Upper lobe of left lung (tissue), 6 donors: ENCODE measurements at places on chromosomes 16 and 17. TPM values are rescaled to one million over a fixed set of nuclear protein-coding genes. Genes with fewer than 3 reads are reported as not detected.
A peak's percentile ranks its signal among the peaks of the same experiment; 100 is the strongest.

DNA sequence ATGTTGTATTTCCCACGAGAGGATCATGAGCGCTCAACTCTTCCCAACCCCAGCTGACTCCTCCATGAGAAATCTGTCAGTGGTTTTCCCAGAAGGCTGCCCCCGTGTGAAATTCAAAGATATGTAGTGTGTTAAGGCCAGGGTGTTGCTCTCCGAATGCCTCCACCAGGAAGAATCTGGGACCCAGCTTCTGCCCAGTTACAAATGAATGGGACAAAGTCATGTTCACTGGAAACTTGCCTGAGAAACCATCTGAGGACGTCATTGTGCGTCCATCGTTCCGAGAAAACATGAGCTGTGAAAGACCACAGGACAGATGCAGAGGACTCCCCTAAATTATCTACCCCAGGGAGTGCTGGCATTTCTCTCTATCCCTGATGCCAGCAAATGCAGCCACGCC lies 86.0 kb downstream of the AIPL1 start:
- DNase-seq, result no peak

DNA sequence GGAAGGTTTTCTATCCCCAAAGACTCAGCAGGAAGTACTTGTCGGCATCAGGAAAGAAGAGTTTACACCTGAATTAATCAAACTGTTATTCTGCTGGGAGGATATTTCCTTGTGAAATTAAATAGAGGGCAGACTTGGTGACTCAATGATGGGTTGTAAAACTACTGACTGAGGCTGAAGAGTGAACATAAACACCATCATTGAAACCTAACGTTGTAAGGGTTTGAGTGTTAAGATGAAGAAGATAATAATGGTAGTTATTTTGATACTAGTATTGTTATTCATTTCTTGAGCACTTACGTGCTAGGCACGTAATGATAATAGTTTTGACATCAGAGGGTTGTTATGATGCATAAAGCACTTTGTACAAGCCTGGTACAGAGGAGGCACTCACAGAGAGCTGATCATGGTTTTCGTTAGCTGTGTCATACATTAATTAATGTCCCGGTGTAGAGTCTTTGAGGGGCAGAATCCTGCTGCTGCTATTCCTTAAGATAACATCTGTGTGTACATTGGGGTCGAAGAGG lies 64.2 kb upstream of the CACNG3 start:
- DNase-seq, result no peak

DNA sequence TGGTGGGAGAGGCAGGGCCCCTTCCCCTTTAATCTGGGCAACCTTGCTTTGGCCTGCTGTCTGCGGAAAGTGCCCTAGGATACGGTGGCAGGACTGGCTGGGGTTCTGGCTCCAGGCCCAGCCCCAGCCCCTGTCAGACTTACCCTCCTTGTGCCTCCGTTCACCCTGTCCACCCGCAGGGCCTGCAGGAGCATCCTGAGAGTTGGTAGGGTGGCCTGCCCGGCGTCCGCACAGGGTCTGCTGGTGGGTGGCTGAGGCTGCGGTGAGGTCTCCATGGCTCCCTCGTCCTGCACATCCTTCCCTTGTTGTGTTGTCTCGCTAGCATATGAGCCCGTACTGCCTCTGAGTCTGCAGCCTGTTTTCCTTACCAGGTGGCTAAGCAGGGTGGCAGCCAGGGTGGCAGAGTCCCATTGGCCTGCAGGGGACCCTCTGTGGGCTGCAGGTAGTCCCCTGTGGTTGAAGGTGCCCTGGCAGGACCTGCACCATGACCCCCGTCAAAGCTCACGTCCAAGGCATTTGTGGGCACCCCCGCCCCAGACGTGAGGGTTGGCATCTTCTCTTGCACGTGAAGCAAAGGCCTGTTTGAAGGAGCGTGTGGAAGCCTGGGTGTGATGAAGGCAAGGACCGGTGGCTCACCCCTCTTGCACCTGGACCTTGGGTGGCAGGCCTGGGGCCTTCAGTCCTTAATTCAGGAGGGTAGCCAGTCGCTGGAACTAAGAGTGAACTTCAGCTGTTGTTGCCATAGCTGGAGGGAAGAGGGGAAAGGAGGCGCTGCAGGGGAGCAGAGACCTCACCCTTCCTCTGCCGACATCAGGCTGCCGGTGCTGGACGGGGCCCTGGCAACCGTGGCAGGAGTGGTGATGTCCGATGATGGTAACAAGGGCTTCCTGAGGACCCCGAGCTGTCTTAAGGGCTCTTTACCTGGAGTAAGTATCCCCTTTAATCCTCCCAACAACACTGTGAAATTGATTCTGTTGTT lies 293.7 kb downstream of the SEC14L1 start:
- peak; percentile 67 for DNase-seq

GRCh38 chr16:11886881-11887280 lies 28.9 kb downstream of the GSPT1 start:
- no peak for DNase-seq

DNA sequence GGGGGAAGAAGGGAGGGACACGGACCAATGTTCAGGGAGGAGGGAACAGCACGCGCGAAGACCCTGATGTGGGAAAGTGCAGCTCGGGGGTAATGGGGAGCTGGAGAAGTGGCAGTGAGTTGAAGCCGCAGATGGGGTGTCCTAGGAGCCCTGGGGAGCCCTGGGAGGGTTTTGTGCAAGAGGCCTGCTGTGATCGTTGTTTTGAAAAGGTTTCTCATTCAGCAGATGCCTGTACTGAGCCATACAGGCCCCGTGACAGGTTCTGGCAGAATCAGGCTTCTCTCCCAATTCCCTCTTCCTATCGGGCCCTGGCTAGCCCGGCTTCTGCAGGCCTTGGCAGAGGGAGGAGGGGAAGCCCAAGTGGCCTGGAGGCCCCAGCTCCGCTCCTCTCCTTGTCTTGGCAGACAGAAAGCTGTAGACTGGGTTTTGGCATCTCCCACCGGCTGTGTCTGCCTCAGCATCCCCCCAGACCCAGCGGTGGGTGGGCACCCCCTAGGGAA lies 38.4 kb upstream of the EMP2 start:
- no peak for DNase-seq

- peak; percentile 62 for DNase-seq
Observed at GRCh38 chr16:81521141-81521626, 76.6 kb downstream of the CMIP start.

- DNase-seq, result no peak
Observed at GRCh38 chr16:85930301-85930700, 31.3 kb downstream of the IRF8 start.

GRCh38 chr16:11325404-11326083 lies 19.7 kb upstream of the RMI2 start:
- DNase-seq, result no peak

DNA sequence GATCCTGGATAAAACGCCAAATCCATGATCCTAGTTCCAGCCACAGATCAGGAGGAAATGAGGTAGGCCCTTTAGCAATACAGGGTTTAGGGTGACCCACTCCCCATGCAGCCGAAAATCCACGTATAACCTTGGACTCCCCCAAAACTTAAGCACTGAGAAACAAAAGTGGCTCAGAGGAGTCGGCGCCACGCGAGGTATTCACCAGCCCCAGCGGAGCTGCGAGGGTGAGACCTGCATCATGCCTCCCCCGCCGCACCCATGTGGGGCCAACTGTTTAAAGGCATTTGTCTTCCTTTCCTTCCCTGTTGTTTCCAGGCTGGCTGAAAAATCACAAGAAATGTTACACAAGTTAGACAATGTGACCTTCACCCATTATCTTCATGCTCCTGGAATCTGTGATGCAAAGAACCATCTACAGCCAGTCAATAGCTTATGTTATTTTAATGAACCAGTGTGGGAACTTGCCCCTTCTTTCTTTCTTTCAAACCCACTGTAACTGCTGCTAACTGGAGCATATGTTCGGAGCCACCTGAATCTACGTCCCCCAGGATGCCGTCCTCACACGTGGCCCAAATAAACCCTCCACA lies 98.2 kb upstream of the METRNL start:
- DNase-seq, result peak; percentile 45

DNA sequence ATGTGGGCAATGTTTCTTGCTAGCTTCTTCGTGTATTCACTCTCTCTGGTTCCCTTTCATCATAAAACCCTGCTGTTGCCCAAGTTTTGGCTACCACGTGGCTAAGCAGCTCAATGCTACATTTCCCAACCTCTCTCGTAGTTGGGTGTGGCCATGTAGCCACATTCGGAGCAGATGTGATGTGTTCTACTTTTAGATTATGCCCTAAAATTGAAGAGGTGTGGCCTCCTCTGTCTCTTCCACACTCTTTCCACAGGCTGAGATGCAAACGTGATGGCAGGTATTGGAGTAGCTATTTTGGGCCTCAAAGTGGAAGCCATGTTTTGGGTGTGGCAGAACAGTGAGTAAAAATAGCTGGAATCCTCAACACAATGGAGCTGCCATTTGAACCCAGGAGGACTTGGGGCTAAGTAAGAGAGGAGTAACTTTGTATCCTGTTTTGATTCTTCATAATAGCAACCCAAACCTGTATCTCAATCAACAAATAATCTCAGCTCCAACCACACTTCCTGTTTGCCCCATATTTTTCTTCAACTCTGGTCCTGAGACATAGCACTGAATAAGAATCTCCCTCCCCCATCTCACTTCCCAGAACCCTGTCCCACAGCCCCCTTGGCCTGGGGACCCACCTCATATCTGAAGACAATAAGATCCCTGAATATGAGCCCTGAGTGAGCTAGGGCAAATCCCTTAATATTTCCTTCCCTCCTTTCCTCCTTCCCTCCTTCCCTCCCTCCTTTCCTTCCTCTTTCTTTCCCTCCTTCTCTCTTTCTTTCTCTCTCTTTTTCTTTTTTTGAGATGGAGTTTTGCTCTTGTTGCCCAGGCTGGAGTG lies 4.0 kb downstream of the NUPR1 start:
- DNase-seq, result no peak

DNA sequence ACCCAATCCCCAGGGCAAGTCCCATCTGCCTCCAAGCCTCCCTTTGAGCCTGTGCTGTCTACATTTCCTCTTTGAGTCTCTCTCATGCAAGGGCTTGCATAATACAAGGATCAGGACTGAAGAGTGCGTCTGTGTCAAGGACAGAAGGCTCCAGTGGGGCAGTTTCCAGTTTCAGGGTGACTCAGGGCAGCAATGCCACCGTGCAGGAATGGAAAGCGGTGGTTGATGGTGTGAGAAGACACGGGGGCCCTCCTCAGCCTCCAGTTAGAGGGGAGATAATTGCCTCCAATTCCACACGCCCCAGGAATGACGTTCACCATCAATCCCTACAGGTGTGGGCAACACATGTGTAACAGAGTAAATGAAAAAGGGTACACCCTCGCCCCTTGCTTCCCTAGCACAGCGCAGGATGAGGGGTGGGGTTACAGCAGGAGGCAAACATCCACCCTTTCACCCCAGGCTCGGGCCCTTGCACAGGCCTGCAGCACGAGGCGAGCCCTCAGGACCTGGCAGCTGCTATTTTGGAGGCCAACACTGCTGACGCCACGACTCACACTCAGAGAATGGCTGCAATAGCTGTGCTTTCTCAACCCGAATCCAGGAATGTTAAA lies 24.8 kb upstream of the SLC25A19 start:
- DNase-seq, result peak; percentile 51

DNA sequence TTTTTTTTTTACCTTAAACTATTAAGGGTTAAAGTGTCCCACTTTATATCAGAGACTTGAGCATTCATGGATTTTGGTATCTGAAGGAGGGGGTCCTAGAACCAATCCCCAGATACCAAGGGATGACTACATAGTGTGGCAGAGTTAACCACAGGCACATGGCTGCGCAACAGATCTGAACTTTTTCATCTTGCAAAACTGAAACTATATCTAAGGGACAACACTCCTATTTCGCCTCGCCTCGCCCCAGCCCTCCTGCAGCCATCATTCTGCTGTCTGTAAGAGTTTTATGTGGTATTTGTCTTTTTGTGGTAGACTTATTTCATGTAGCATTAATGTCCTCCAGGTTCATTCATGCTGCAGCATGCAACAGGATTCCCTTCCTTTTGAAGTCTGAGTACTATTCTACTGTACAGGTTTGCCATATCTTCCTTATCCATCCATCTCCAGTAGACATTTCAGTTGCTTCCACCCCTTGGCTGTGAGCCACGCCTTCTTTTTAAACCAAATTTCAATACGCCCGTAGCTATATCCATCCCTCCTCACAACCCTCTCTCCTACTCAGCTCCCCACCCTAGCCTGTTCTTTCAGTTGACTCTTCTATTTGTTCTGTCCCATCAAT lies 53.2 kb downstream of the AMFR start:
- no peak for DNase-seq

- DNase-seq, result no peak
Observed at GRCh38 chr17:45851022-45851421, 6.3 kb downstream of the SPPL2C start.

GRCh38 chr17:71850812-71851211 lies 270.0 kb upstream of the SOX9 start:
- DNase-seq, result no peak

DNA sequence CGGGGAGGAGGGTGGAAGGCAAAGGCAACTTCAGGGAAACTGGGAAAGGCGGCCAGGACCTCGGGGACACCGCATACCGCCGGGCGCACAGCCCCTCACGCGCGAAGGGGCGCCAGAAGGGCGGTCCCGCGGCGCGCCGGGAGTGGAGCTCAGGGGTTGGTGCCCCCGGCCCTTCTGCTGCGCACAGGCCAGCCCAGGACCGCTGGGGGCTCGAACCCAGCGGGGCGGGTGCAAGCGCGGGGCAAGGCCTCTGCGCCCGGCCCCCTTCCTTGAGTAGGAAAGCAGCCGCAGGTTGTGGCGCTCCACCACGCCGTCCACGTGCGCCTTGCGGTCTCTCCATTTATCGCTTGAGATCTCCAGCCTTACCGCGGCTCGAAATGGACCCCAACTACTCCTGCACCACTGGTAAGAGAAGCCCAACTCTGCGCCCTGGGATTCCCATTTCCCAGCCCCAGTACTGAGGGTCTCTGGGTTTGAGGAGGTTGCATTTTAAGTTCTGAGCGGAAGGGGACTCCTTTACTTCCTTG lies 3.0 kb upstream of the MT1A start:
- peak; percentile 85 for DNase-seq

The PSMD11 gene
- total RNA-seq, result 50.3 TPM

The CFDP1 gene
- total RNA-seq, result 37.0 TPM

The KRTAP16-1 gene
- not detected for total RNA-seq

The PLLP gene
- 123 TPM for total RNA-seq

The PABPN1L gene
- total RNA-seq, result not detected

The GGT6 gene
- total RNA-seq, result 18.7 TPM

The MT1G gene
- total RNA-seq, result 14.0 TPM

The METTL16 gene
- 29.8 TPM for total RNA-seq
